ENCODE measurements at places on chromosomes 5 and 9. TPM values are rescaled to one million over a fixed set of nuclear protein-coding genes. Genes with fewer than 3 reads are reported as not detected.

The KCNV2 gene
- not detected for total RNA-seq

The MTRR gene
- 77.5 TPM for total RNA-seq

The OLFM1 gene
- total RNA-seq: not detected

The ZNF462 gene
- 1.1 TPM for total RNA-seq

The PDCD1LG2 gene
- 0.17 TPM for total RNA-seq

The PCDHGB3 gene
- 0.11 TPM for total RNA-seq

The CAVIN4 gene
- total RNA-seq: 0.08 TPM

The OGN gene
- not detected for total RNA-seq

The LURAP1L gene
- not detected for total RNA-seq

DNA sequence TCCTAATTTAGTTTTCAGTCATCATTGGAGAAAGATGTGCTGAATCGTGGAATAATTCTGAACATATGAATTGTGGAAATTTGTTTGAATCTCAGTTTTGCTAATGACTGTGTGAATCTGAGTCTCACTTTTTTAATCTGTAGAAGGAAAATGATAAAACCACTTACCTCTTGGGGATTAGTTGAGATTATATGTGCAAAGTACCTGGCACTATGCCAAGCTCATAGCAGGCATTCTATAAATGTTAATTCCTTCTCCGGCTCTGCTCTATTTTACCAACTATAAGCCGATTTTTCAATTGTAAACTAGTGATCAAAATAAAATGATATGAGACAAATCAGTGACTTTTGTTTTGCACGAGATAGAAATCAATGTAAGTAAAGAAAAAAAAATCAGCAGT, 290.8 kb downstream of the TRPM3 start:
- no peaks in the 10 kb centered on the region for H3K36me3 ChIP-seq
- no peak overlapping the region for H3K4me3 ChIP-seq
- H3K27me3 ChIP-seq: no peaks in the 10 kb centered on the region
- no peaks in the 10 kb centered on the region for H3K4me1 ChIP-seq
- no peak for DNase-seq

DNA sequence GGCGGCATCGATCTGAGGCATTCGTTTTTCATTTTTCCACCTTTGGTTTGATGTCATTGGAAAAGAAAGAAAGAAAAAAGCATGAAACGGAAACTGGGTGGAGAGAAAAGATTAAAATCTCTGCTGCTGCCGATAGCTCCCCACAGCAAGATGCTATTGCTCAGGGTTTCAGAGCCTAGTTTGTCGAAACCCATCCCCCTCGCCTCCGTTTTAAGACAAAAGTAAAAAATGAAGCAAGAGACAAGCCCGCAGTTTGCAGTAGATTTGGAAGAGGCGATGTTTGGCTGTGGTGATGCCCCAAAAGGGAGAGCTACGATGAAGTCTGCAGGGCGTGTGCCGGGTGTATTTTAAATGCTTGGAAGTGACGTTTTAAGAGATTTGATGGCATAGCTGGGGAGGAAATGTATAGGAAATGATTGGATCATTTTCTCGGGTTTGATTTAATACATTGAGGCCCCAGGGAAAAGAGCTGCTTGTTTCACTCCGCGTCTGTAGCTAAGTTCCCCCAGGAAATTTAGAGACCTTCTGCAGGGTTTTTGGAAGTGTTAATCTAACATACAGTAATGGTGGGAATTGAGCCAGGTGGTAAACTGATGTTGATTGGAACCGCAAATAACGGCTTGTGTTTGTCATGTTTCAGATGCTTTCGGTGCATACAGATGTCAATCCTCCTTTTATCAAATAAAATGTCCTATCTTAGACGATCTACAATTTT, 909 bp downstream of the NDFIP1 start:
- no peaks in the 10 kb centered on the region for H3K27me3 ChIP-seq
- peaks cover 3% of the 10 kb centered on the region for H3K36me3 ChIP-seq
- DNase-seq: peak; percentile 35

DNA sequence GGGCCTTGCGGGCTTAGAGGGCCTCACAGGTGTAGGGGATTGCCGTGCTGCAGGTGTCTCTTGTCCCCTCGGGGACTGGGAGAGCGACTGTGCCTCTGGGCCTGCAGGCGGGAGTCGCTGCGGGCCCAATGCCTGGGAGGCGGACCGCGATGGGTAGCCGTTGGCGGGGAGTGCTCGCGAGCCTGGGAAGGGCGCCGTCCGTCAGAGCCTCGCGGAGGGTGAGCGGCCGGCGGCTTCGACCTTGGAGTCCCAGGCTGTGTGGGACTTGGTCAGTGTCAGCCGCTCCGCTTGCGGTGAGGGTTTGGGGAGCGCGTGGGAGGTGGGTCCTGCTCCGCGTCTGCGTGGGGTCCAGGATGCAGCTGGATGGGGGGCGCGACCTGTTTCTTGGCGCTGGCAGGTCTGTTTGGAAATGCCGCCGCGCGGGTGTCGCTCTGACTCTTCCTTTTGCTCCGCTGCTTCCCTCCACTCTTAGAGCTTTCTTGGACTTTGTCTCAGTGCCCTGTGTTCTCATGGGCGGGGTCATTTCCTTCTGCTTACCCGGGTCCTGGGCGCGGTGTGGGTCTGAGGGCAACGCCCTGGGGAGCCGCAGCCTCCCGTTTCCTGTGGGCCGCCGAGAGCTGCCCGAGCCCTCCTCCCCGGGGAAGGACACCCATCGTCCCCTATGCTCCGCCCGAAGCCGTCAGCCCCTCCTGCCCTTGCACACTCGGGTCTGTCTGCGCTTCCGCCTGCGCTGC, 88.9 kb upstream of the CACNA1B start:
- no peaks in the 10 kb centered on the region for H3K27me3 ChIP-seq
- no peak overlapping the region for H3K27ac ChIP-seq
- peaks cover 49% of the 10 kb centered on the region for H3K36me3 ChIP-seq
- H3K4me1 ChIP-seq: peaks cover 11% of the 10 kb centered on the region
- no peak for DNase-seq
- no peak overlapping the region for H3K4me3 ChIP-seq

DNA sequence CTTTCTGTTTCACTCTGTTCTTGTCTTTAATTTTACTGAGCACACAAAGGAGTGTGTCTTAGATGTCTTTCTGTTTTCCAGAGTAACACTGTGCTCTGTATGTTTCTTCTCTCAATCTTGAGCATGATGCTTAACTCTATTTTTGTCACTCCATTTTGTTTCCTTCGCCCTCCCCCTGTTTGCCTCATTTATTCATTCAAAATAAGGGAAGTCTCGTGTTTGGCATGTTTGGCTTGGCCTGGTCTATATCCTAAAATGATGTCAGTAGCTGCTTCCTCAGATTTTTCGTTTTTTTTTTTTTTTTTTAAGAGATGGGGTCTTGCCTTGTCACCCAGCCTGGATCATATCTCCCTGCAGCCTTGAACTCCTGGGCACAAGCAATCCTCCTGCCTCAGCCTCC, 22.0 kb downstream of the ZNF618 start:
- no peak for DNase-seq
- H3K36me3 ChIP-seq: no peaks in the 10 kb centered on the region

DNA sequence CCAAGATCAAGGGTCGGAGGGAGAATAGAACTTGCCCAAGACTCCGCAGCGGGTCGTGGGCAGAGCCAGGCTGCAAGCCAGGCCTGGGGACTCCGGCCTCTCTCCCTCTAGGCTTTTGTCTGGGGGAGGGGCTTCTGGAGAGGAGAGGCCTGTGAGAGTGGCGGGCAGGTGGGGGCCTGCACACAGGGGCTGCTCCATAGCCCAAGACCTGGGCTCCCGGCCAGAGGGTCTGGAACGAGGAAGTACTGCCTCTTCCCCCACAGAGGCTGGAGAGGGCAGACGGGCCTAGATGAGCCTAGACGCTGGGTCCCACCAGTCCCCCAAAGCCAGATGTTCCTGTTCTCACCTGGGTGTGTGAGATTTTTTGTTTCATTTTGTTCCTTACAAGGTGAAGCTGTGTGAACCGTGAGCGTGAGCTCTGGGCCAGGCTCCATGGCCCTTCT, 5.2 kb upstream of the ST6GALNAC6 start:
- peaks cover 66% of the 10 kb centered on the region for H3K4me1 ChIP-seq
- H3K4me3 ChIP-seq: peak overlapping the region; percentile 63
- H3K27ac ChIP-seq: peak overlapping the region; percentile 98
- no peaks in the 10 kb centered on the region for H3K27me3 ChIP-seq

- no peak overlapping the region for H3K4me3 ChIP-seq
- peaks cover 7% of the 10 kb centered on the region for H3K4me1 ChIP-seq
- peaks cover 4% of the 10 kb centered on the region for H3K27me3 ChIP-seq
Measured at GRCh38 chr5:178279026-178279722, 46.6 kb upstream of the PHYKPL start.

DNA sequence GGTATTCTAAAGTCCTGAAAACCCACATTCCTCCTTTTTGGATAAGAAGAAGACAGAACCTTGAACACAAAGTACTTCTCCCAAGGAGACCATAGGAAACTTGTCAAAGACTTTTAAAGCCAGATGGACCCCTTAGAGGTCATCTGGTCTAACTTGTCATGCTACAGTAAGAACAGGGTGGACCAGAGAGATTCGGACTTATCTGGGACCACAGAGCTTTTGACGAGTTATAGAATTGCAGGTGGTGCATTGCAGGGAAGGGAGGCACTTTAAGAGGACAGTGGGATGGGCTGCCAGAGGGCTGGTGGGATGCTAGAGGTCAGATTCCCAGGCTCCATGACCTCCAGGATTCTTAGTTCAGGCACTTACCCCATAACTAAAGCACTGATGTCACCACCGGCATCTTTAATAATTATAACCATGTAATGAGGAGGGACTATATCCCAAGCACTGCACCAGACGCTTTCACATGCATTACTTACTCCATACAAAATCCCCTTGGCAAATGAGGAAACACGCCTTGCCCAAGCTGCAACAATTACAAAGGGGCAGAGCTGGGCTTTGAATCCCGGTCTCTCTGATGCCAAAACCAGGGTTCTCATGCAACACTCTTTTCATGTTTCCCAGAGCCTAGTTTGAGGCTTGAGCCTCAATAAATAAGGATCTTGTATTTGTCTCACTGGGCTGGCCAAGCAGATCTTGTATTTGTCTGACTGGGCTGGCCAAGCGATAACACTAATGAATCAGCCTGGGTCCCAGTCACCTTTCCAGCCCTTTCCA, 12.8 kb upstream of the GPX3 start:
- no peaks in the 10 kb centered on the region for H3K36me3 ChIP-seq
- H3K4me3 ChIP-seq: no peak overlapping the region
- no peak overlapping the region for H3K27ac ChIP-seq
- no peaks in the 10 kb centered on the region for H3K4me1 ChIP-seq
- H3K27me3 ChIP-seq: peaks cover 2% of the 10 kb centered on the region

GRCh38 chr5:151097820-151098767, 17.3 kb upstream of the TNIP1 start:
- DNase-seq: no peak
- no peak overlapping the region for H3K4me3 ChIP-seq
- peaks cover 66% of the 10 kb centered on the region for H3K4me1 ChIP-seq
- peaks cover 31% of the 10 kb centered on the region for H3K36me3 ChIP-seq

- no peaks in the 10 kb centered on the region for H3K27me3 ChIP-seq
- peaks cover 86% of the 10 kb centered on the region for H3K36me3 ChIP-seq
- DNase-seq: no peak
- H3K27ac ChIP-seq: no peak overlapping the region
Measured at GRCh38 chr9:83656952-83657351, 34.0 kb downstream of the IDNK start.

DNA sequence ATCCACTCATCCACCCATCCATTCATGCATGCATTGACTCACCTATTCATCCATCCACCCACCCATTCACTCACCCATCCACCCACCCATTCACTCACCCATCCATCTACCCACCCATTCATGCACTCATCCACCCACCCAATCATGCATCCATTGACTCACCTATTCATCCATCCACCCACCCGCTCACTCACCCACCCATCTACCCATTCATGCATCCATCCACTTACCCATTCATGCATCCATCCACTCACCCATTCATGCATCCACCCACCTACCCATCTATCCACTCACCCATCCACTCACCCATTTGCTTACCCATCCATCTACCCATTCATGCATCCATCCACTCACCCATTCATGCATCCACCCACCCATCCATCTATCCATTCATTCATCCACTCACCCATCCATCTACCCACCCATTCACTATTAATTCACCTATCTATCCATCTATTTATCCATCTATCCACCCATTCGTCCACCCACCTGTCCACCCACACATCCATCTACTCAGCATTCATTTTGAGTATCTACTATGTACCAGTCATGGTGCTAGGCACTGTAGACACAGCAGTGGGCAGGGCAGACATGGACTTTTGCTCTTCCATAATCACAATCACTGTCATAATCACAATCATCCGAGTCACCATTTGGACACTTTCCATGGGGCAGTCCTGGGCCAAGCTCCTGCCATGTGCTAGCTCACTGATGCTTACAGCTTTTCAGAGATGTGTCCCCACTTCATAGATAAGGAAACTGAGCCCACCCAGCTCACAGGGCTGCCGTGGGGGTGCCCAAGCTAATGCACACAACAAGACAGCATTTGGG, 34.4 kb downstream of the HMCN2 start:
- no peak overlapping the region for H3K27ac ChIP-seq
- no peaks in the 10 kb centered on the region for H3K4me1 ChIP-seq
- H3K27me3 ChIP-seq: peaks cover 3% of the 10 kb centered on the region
- H3K36me3 ChIP-seq: no peaks in the 10 kb centered on the region

DNA sequence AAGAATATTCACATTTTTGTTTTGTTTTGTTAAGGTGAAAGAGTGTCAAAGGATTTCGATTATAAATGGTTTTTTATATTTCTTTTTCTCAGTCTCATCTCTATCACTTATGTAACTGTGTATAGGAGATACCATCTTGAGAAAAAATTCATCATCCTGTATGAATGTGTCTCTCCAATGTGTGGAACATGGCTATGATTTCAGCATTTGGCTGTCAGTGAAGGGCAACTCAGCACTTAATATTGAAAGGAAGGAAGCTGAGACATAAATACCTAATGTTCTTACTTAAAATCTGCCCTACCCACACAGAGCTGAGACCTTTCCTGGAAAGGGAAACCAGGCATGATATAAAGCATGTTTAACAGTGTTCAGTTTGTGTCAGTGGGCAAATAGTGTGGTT, 474.2 kb upstream of the RIOK2 start:
- no peak for DNase-seq
- no peaks in the 10 kb centered on the region for H3K36me3 ChIP-seq
- no peaks in the 10 kb centered on the region for H3K4me1 ChIP-seq
- H3K27ac ChIP-seq: no peak overlapping the region

DNA sequence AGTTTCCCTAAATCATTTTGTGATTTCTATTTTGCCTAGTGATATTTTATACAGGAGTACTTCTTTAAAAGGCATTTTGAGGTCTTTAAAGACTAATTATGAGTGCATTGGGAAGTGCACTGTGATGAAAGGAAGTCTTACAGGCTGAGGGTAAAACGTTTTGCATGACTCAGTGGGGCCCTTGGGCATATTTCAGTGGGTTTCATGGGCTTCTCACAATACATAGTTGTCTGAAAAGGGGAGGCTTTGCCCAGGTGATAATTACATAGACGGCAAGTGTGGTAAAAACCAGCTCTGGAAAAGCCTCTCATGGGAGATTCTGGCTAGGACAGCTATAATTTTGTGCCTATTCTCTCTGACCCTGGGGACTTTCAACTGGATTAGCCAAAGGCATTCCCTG, 387.2 kb downstream of the ARHGEF28 start:
- no peaks in the 10 kb centered on the region for H3K4me1 ChIP-seq
- H3K36me3 ChIP-seq: no peaks in the 10 kb centered on the region
- no peak for DNase-seq
- peaks cover 2% of the 10 kb centered on the region for H3K27me3 ChIP-seq

Data from CD4-positive, alpha-beta T cell (primary cell).